T-helper 2 cell (primary cell): ENCODE measurements at places on chromosomes 4 and X.

- DNase-seq: no peak
Measured at GRCh38 chrX:107323786-107324492, 117.5 kb downstream of the DNAAF6 start.

- DNase-seq: no peak
Measured at GRCh38 chr4:26083987-26084386, 170.0 kb downstream of the SMIM20 start.

- no peak for DNase-seq
Measured at GRCh38 chr4:44145868-44146267, 302.7 kb downstream of the KCTD8 start.

GRCh38 chr4:87758270-87758669 lies 41.1 kb upstream of the IBSP start:
- no peak for DNase-seq

DNA sequence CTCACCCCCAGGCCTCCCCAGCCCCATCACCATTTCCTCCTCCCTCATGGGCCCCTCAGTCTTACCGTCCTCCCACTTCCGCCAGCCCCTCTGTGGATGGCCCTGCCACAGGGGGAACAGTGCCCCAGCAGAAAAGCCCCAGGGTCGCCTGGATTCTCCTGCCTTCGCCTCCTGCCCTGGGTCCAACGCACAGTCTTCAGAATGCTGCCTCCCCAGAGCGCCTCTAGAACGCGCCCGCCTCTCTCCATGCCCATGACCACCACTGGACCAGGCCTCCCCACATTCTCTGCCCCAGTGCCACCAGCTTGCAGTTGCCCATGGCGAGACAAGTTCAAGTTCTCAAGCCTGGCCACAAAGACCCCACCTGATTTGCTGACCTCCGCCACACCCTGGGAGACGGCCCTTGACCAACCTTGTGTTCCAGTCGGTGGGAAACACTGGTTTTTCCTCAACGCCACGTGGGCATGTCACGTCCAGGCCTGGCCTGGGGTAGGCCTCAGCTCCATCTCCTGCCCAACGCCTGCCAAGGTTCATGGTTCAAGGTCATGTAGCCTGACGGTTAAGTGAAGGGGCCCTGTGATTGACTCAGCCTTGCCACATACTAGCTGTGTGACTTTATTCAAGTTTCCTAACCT lies 634 bp upstream of the PLXNB3 start:
- no peak for DNase-seq

DNA sequence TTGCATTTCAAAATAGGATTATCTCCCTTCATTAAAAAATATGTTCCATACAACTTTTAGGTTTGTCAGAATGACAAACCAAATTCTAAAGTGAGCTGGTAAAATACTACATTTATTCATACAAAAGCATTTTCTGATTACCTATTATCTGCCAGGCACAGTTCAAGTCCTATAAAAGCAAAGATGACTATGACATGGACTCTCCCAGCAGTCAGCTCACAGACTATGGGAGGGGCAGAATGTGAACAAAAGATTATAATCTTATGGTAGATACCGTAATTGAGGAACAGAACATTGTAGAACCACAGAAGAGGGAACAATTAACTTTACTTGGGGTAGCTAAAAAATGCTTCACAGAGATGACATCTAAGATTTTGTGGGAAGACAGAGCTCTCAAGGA lies 12.4 kb downstream of the PAQR3 start:
- DNase-seq: no peak

DNA sequence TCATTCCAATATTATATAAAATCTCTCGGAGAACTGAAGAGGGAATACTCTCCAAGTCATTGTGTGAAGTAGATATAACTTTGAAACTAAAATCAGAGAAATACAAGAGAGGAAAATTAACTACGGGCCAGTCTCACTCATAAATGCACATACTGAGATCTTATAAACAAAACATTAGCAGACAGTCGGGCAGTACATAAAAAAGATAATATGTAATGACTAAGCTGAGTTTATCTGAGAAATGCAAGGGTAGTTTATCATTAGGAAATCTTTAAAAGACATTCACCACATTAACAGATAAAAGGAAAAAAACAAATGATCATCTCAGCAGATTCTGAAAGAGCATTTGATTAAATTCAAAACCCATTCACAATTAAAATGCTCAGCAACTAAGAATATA lies 116.7 kb downstream of the NYX start:
- no peak for DNase-seq

DNA sequence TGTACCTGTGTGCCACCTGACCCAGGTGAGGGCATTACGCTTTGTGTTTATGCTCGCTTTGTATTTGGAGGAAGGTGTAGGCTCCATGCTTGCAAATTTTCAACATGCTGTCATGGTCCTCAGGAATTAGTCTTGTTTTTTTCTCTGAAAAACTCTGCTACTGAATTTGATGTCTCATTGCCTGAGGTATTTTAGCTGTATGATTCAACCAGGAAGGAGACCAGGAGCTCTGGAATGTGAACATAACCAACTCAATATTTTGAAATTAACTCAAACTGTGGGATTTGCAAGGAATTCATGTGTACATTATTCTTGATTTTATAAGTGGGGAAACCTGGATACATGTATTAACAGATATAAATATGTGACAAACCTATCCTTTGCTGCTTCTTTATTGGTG lies 134.1 kb downstream of the SLC4A4 start:
- no peak for DNase-seq

DNA sequence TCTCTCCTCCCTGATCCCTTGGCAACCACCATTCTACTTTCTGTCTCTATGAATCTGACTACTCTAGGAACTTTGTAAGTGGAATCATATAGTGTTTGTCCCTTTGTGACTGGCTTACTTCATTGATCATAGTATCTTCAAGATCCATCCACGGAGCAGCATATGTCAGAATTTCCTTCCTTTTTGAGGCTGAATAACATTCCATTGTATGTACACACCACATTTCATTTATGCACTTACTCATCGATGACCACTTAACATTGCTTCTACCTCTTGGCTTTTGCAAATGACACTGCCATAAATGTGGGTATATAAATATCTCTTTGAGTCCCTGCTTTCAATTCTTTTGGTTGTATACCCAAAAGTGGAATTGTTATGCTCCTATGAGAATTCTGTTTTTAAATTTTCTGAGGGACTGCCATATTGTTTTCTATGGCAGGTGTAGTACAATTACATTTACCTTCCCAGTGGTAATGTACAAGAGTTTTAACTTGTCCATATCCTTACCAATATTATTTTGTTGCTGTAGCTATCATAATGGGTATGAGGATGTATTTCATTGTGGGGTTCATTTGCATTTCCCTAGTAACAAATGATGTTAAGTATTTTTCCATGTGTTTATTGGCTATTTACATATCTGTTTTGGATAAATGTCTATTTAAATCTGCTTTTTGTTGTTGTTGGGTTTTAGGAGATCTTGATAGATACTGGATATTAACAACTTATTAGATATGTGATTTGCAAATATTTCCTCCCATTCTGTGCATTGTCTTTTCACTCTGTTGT lies 466.1 kb downstream of the C4orf33 start:
- no peak for DNase-seq

DNA sequence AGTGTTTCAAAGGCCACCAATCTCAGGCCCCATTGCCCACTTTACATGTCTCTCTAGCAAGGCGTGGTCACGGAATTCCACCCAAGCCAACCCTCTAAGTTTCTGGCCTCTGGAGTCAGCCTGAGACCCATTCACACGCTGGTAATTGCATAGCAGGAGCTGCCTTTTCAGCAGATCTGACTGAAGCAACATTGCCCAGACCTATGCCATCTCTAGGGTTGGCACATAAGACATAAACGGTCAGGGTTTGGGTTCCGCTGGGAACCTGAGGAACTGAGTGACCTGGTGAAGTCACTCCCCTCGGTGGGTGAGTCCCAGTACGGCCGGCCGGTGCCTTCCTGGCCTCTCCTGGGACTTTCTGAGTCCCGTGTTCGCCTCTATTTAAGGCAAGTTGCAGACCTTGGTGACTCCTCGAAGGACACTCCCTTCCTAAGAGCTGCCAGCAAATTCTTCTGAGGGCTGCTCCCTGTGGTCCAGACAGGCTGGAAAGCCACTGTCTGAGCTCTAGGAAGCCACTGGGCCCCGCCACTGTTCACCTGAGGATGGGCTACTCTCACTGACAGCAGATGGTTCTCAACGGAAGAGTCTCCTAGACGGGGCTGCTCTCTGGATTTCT lies 15.9 kb downstream of the CTAG1A start:
- no peak for DNase-seq

- DNase-seq: no peak
Measured at GRCh38 chr4:7956934-7957656, 17.4 kb upstream of the AFAP1 start.

DNA sequence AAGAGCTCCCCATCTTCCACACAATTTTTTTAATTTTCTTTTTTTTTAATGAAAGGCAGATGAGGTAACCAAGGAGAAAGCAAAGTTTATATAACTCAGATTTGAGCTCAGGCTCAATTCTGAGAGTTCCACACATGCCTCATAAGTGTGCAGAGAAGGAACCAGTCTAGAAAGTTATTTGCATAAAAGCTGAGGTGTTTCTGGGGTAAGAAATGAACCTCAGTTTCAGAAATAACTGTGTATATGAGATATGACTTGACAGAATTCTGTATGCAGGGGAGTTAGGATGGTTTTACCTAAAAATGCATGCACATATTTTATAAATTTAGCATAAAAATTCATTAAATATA lies 51.3 kb downstream of the DTHD1 start:
- no peak for DNase-seq

DNA sequence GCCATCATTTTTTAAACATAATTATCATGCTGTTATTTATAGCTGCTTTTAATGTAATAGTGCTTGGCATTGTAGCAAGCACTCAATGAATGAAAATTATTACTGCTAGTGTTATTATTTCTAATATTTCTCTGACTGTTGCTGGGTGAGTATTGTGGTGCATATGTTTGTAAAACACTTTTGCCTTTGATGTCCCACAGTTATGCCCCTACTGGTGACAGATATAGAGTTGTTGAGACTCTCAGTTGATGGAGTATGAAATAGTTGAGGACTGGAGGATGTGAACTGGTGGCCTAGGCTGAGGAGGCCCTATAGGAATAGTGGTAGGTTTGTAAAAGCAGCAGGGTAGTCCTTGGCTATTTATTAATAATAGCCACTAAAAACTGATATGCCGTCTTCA lies 9.6 kb downstream of the INTS6L start:
- DNase-seq: no peak

- DNase-seq: no peak
Measured at GRCh38 chr4:111556141-111556781, 589.0 kb upstream of the FAM241A start.

DNA sequence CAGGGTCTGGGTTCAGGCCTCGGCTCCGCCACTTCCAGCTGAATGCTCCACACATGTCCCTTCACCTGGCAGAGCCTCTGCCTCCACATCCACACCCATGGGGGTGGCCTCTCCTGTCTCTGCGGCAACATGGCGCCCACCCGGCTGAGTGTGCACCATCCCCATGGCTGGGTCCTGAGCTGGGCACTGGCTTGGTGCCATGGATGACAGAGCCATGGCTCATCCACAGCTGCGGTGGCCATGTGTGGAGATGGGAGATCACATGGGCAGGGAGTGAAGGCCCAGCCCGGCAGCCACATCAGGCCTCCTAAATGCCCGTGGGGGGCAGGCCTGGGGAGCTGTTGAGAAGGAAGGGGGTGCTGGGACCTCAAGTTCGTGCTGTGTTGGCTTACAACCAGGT lies 213.7 kb downstream of the AFAP1 start:
- DNase-seq: no peak

DNA sequence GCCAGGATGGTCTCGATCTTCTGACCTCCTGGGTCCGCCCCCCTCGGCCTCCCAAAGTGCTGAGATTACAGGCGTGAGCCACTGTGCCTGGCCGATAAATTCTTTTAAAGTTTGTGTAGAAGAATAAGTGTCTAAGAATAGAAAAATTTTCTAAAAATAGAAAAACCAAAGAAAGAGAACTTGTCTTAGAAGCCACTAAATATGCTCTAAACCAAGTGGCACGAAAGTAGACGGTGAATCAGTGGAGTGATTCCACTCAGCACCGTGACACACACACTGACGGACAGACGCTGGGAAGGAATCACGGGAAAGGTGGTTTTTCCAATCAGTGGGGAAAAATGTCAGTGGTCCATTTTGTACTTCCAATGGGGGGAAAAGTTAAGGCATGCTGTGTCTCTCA lies 72.7 kb upstream of the PSAPL1 start:
- no peak for DNase-seq

DNA sequence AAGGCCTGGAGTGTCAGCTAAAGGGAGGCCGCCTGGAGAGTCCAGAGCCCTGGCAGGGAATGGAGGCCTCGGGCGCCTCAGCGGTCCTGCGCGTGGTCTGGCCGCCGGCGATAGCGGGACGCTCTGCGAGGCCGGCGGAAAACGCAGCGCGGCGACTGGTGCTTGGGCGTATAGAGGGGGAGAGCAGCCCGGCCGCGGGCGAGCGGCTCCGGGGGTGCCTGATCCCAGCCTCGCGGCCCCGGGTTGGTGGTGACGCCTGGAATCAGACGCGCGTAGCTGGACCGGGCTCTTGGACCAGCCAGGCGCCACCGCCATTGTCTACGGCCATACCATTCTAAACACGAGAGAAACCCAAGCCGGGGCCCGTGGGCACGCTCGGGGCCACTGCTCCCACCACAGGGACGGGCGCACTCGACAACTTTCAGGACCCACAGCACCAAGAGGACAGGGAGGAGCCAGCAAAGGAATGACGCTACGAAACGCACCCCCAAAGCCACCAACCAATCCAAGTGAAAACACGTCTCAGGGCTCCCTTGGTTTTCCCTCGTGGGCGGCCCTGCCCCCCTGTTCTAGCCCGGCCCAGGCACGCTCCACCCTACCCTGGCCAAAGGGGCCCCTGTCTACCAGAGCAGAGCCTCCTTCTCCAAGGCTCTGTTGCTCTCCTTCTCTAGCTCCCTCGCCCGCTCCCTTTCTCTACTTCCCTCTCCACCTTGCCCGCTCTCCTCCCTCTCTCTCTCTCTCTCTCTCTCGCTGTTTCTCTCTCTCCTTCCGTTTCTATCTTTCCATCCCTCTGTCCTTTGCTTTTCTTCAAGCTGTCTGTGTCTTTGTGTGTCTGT lies 7.8 kb downstream of the FRG2 start:
- peak; percentile 54 for DNase-seq

DNA sequence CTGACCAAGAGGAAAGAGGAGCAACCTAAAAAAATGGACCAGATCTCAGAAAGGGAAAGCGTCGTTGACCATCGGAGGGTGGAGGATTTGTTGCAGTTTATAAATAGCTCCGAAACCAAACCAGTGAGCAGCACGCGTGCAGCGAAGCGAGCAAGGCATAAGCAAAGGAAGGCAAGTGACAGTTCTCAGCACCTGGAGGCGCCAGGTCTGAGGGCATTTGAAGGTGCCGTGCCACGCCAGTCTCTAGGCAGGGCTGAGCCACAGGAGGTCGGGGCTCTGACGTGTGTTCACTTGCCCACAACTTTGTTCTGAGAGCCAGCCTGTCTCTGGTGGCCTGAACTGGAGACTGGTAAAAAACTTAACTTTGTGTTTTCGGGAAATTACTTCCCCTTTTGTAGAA lies 59.7 kb downstream of the TNIP2 start:
- DNase-seq: no peak

DNA sequence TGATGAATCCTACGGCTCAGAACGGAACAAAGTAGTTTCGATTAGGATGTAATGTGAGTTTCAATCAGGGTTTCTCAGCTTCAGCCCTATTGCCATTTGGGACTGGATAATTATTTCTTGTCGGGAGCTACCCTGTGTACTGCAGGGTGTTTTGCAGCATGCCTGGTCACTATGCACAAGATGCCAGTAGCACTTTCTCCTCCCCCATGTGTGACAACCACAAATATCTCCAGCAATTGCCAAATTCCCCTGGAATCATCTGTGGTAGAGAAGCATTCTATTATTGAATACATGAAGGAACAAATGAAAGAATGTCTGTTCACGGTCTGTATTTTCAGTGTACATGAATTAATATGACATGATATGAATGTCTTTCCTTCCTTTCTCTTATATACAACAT lies 782.9 kb upstream of the FTHL17 start:
- no peak for DNase-seq
